Lower leg skin (tissue), 4 donors: ENCODE measurements at places on chromosomes 2 and 18. TPM values are rescaled to one million over a fixed set of nuclear protein-coding genes. Genes with fewer than 3 reads are reported as not detected.

CHRNG gene
- not detected for total RNA-seq

CDC42EP3 gene
- 14.0 TPM for total RNA-seq

LRRTM1 gene
- total RNA-seq, result not detected

POMC gene
- 4.8 TPM for total RNA-seq

MYOM1 gene
- 1.7 TPM for total RNA-seq

PJVK gene
- total RNA-seq, result 1.0 TPM

CIB4 gene
- total RNA-seq, result not detected
